ENCODE measurements at places on chromosomes 16 and 17.

DNA sequence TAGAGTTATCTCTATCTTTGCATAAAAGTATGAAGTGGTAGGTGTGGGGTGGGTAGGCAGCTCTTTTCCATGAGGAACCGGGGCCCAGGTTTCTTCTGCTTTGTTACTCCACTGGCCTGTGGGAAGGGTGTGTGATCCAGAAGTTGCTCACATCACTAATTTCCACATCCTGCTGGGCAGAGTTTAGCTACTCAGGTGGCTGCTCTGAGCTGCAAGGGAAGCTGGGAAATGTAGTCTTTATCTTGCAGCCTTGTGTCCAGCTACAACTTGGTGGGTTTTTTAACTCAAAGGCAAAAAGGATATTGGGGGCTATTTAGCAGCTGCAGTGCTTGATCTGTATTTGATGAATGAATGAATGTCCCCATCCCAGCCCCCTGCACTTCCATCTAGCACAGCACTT is 335.3 kb downstream of the SNX29 start:
- DNase-seq = no peak

GRCh38 chr17:77905266-77905665 is 53.2 kb upstream of the TNRC6C start:
- DNase-seq = no peak

- no peak for DNase-seq
Measured at GRCh38 chr17:73785958-73786743, 141.9 kb upstream of the SDK2 start.

- peak; percentile 19 for DNase-seq
Measured at GRCh38 chr17:68089881-68090280, 54.3 kb downstream of the KPNA2 start.

- DNase-seq = no peak
Measured at GRCh38 chr16:50741225-50741780, 583 bp upstream of the CYLD start.

GRCh38 chr17:79815836-79816461 is 19.1 kb upstream of the CBX8 start:
- DNase-seq = no peak

DNA sequence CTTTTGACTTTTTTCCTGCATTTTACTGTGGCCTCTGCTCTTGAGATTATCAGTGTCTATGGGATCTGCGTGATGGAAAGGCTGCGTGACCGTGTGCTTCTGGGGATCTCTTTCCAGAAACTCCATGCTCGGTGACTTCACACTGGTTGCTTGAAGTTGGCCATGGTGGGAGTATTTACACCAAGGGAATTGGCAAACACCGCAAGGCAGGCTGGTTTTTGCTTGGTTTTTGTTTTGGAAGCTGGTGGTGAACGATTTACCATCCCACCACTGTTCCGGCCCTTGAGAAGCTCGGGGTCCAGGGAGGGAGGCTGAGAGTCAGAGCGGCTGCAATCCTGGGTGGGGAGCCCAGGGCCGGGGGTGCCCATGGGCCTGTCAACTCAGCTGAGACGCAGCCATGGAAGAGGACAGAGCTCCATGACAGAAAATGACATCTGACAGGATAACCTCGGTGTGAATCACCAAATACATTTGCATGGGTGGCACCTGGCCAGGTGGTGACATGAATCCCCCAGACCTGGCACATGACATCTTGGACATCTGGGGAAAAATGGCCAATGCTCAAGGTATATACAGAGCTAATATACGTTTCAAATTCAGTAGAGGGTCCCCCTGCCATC is 11.1 kb downstream of the CRISPLD2 start:
- DNase-seq = no peak

DNA sequence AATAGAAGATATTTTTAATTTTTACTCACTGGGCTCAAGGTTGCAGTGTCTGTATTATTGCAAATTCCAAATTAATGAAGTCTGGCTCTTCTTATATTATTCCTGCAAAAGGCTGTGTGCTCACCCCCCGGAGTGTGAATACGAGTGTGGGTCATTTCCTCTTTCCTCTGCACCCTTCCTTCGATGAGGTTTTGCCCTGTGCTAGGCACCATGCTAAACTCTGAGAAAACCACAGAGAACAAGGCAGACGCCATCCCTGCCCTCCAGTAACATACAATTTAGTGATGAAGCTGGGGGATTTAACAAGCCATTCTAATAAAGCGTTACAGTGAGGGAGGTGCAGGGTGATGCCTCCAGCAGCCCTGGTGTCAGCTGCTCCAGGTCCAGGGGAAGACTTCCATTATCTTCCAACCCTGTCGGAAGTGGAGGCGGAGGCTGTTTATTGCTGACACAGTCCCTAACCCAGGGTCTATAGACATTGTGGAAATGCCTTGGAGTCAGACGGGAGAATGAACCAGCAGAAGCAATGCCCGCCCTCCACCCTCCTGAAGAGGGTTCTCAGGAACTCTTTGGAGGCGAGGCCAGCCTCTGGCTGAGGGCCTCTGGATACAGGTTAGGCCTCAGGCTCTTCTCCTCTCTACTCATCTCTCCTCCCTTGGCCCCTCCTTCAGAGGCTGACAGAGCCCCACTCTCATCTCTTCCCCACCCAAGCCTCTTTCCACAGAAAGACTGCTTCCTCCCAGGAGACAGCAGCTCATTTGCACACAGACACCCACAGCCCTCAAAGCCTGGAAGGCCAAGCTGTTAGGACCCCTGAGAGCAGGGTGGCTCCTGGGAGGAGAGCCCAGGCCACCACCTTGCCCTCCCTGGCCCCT is 2.0 kb upstream of the ACE start:
- DNase-seq = no peak

GRCh38 chr17:62898239-62898864 is 67.7 kb upstream of the TANC2 start:
- peak; percentile 24 for DNase-seq

Measured in fibroblast of skin of right biceps (primary cell).